ENCODE measurements at places on chromosomes 5 and 9.
A peak's percentile ranks its signal among the peaks of the same experiment; 100 is the strongest.

DNA sequence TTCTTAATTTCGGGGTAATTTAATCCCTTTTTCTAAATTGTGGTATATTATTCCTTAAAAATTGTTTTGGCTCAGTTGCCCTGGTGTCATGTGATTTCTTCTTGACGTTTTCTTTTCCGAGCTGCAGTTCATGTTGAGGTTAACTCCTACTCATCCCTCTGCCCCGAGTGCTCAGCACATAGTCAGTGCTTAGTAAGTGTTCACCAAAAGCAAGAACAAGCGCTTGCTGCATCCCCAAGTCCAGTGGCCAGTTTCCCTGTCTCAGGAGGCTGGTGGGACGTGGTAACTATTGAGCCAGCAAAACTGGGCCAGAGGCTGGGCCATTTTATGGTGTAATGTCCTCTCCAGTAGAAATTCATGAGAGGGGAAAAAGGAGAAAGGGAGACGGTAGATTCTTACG lies 23.3 kb downstream of the TRIO start:
- no peak for DNase-seq

- DNase-seq, result no peak
Observed at GRCh38 chr9:69593756-69594155, 78.4 kb downstream of the APBA1 start.

GRCh38 chr5:176695073-176695472 lies 47.8 kb downstream of the TSPAN17 start:
- DNase-seq, result no peak

DNA sequence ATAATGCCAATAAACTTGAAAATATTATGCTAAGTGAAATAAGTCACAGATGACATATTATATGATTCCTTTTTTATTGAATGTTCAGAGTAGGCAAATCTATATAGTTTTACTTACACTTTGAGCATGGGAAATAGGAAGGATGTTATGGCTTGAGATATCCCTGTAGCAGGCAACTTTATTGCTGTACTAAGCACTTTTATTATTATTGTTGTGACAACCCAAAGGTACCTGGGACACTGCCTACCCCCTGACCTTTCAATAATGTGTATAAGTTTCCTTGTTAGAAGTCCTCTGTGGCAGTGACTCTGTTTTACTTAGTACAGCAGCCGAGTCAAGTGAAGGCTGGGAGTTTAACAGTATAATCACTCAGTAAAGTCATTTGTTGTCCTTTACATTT lies 39.9 kb downstream of the SHOC1 start:
- no peak for DNase-seq

- no peak for DNase-seq
Observed at GRCh38 chr5:178210073-178210535, 5.8 kb downstream of the HNRNPAB start.

DNA sequence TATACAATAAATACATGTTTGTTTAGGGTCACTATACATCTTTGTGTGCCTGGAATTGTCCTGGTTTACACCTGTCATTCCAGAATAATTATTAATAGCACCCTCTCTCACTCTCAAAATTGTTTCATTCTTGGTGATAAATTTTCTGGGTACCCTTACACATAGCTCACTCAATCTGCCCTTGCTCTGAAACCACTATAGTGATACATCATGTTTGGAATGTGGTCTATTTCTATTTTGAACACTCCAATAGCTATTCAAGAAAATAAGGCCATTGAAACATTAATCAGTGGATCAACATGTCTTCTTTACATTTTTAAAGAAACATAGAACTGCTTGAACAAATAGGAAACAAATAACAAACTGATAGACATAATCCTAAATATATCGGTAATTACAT lies 158.7 kb downstream of the ARRDC3 start:
- no peak for DNase-seq

DNA sequence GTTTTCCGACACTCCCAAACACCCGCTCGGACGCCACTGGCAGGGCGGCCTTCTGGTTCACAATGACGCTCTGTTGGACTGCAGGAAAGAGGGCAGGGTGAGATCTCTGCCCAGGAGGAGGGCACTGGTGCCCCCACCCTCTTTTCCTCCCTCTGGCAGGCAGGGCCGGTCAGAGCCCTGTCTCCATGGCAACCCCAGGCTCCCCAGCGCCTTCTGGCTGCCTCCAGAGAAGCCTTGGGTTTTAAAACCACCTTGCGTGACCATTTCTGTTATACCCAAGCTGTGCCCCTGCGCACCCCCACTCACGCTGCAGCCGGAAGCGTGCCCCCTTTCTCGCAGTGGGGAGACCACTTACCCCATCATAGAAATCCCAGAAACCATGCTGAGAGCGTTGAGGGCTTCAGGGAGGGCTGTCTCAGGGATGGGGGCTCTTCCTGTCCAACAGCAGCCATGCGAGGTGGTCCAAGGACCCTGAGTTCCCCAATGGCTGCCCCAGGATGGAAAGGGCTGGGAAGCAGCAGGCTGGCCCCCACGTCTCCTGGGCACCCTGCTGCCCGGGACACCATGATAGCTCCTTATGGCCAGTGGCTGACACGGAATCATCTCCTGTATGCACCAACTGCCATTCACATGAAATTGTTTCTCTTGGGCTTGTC lies 7.3 kb downstream of the C9orf50 start:
- DNase-seq, result no peak

GRCh38 chr9:70573308-70573707 lies 158.9 kb upstream of the KLF9 start:
- no peak for DNase-seq

DNA sequence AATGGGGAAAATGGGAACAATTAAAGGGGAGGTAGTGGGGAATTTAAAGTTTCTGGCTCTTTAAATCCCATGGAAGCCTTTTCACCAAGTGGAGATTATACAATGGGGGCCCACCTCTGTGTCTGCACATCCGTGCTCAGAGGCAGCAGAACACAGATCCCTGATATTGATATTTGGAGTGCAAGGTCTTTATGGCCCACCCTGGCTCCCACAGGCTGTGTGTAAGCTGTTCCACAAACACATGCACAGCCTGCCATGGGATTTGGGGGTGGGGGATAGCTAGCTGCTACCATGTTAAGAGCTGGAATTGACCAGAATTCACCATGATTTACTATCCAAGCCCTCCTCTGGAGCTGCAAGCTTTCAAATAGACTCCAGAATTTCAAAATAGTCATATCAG lies 55.9 kb downstream of the RASGEF1C start:
- no peak for DNase-seq

DNA sequence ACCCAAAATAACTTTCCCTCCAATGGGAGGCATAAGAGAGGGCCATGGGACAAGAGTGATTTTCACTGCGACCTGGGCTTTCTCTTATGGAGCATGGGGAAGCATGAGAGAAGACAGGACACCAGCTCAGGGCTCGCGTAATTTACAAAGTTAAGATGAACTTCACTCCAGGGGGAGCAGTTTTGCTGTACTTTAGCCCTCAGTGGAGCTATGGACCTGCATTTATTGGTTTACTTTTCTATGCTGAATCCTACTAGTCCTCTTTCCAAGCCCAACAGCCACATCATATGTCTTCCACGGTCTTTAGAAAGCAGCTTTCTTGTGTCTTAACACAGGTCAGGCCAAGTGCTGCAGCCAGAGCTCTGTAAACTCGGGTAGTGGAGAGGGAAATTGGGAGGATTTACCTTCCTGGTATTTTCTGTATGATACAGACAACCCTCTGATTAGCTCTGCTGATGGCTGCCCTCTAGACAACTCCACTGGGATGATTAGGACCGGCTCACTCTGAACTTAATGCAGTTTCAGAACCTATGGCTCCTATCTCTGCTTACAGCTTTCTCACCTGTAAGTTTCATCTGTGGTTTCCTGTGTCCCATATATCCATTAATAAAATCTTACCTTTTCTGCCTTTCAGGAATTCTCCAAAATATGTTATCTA lies 581.0 kb upstream of the RORB start:
- DNase-seq, result no peak

- no peak for DNase-seq
Observed at GRCh38 chr9:131545786-131546335, 538 bp downstream of the PRRT1B start.

GRCh38 chr5:134477462-134478245 lies 47.8 kb upstream of the JADE2 start:
- no peak for DNase-seq

DNA sequence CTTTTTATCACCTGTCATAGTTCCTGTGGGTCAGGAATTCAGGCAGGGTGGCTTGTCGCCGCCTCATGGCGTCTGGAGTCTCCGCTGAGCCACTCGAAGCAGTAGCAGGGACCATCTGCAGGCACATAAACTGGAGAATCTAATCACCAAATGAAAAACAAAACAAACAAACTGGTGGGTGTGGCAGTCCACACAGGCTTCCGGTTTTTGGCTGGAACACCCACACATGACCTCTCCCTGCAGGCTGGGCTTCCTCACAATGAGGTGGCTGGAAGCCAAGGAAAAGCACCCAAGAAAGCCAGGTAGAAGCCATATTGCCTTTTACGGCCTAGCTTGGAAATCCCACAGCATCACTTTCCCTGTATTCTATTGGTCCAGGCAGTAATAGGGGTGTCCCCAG lies 197.0 kb downstream of the SYK start:
- no peak for DNase-seq

DNA sequence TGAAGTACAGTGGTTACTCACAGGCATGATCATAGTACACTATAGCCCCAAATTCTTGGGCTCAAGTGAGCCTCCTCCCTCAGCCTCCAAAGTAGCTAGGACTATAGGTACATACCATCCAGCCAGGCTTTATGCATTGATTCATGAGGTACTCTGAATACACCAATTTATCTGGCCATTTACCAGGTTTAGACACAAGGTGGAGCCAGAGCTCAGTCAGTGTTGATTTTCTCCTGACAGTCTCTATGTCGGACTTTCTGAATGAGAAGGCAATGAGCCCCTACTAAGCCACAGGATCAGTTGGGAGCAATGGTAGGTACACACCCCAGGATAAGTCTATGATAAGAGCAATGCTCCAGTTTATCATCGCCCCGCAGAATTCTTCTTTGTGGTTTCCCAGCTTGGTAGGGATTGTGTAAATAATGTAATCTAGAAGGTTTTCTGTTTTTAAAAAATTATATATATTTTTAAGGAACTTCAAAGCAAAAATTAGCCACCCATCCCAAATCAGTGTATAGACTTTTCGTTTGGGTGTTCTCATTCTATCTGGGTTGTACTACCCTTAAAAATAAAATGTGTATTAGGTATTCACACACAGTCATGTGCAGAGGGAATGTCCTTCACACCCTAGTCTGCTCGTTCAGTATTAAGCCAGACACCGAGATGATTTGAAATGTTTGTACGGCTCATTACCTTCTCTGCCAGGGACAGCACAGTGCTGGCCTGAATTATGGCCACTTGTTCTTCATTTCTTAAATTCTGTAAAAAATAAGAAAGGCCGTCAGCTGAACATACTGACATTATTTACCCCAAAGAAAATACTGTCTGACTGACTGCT lies 118.4 kb upstream of the DPYSL3 start:
- DNase-seq, result peak; percentile 31

DNA sequence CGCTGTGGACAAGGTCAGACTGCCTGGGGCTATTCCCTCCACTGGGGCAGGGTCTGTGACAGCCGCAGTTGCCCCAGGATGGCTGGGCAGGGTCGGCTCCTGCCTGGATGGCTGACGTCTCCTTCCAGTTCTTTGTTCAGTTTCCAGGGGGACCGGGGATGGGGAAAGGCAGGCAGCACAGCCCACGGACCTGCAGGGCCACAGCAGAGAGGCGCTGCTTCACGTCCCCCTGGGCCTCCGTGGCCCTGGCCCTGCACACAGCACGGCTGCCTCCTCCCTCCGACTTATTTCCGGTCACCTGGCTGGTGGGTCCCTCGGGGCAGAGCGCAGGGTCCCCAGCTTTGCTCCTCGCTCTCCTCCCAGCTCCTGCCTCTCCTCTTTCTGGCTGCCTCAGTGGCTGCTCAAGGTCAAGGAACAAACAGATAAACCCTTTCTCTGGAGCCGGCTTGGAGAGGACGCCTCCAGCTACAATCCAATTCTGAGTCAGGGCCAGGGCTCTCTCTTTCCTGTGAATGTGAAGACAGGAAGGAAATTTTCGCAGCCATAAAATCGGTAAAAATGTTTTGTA lies 169.7 kb downstream of the C9orf50 start:
- no peak for DNase-seq

GRCh38 chr5:122366501-122366900 lies 54.5 kb downstream of the SNCAIP start:
- DNase-seq, result no peak

DNA sequence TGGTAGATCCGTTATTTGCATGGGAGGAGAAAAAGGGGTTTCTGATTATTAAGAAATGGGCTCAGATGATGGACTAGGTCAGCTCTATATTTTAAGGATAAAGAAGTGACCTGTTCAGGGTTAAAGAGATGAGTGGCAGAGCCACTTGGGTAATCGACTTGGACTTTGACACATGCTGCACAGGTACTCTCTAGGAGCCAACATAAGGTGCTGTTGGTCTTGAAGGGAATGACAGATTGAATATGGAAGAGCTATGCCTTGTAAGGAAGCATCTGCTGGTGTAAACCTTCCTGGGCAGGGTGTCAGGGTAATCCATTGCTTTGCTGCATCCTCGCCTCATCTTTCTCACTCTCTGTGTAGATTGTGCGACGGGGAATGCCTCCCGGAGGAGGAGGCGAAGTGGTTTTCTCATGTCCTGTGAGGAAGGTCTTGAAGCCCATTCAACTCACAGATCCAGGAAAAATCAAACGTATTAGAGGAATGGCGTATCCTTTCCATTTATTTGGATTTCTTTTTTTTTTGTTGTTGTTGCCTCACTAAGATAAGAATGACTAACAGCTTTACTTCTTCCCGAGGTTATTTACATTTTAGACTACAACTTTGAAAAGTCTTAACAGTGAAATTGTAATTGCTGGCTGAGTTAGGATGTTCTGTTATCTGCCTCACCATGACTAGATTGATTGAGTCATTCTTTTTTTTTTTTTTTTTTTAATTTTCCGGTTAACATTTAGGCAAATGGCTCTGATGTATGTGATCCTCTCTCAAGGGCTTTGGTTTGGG lies 41.2 kb downstream of the RCL1 start:
- DNase-seq, result no peak

DNA sequence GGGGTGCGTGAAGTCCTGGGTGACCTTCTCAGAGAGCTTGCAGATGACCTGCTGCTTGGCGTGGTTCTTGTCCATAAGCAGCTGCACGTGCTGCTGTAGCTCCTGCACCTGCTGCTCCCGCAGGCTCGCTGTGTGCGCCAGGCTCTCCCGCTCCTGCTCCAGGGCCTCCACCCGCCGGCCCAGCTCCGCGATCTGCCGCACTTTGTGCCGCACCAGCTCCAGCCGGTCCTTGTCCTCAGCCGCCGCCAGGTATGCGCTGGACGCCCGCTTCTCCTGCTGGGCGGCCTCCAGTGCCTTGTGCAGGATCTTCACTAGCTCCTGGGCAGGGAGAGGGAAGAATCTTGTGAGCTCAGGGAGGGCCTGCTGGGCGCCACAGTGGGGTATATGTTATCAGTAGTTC lies 28.5 kb upstream of the CORO2A start:
- no peak for DNase-seq

DNA sequence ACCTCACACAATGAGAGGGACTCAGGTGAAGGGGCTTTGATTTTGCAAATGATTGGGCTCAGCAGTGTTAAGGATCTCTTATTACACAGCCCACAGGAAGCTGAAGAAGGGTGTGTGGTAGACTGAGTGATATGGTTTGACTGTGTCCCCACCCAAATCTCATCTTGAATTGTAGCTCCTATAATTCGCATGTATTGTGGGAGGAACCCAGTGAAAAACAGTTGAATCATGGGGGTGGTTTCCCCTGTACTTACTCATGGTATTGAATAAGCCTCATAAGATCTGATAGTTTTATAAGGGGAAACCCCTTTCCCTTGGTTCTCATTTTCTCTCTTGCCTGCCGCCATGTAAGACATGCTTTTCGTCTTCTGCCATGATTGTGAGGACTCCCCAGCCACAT lies 132.5 kb upstream of the FBXL7 start:
- DNase-seq, result no peak
